Left renal pelvis (tissue), 4 donors: ENCODE measurements at places on chromosomes 16 and 17.

DNA sequence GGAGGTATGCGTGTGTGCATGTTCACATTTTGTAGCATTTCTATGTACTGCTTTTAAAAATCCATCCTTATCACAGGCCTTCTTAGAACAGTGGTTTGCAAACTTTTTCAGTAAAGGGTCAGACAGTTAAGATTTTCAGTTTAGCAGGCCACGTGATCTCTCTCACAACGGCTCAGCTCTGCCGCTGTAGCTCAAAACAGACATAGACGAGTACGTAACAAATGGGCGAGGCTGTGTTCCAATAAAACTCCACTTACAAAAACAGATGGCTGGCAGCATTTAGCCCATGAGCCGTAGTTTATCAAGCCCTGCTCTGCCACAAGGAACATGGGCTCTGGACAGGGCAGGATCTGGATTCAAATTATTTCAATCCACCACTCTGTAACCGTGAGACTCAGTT lies 141.8 kb downstream of the XYLT1 start:
- DNase-seq: no peak

- DNase-seq: no peak
These were observed 8.3 kb upstream of the SPNS3 start for GRCh38 chr17:4425398-4425797.

DNA sequence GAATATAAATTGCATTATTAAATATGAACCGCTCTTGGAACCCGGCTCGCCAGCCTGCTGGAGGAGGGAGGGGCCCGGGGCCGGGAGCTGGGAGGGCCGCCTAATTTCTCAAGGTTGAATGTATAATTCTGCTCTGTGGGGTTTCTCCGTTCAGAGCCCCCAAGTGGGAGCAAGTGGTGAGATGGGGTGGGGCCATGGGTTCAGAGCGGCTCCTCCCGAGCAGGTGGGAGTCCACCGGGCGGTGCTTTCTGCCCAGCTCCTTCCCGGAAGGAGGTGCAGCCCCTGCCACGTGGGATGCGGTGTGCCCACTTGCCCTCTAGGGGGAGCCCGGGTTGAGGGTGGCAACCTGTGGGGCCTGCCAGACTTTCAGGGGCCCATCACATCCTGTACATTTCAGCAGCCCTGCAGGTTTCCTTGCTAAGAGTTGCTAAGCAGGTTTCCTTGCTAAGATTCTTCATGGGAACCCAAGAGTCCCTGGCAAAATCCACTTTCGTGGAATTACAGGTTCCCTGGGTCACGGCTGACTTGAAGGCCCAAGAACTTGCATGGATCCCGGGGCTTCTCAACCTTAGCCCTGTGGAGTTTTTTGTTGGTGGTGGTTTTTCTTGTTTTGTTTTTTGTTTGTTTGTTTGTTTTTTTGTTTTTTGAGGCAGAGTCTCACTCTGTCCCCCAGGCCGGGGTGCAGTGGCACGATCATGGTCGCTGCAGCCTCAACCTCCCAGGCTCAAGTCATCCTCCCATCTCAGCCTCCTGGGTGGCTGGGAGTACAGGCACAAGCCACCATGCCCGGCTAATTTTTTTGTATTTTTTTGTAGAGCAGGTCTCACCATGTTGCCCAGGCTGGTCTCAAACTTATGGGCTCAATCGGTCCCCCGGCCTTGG lies 196.7 kb upstream of the GSE1 start:
- no peak for DNase-seq

DNA sequence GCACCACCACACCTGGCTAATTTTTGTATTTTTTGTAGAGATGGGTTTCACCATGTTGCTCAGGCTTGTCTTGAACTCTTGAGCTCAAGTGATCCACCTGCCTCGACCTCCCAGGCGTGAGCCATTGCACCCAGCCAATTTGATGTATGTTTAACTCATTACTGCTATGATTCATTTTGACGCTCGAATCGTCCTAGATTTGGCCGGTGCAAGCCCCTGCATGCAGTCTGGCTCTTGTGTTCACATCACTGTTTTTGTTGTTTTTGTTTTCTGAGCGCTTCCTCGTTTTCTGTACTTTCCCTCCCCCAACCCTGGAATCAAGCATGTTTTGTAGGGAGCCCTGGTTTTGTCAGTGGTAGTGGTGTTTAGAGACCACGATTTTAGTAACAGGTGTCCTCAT lies 7.8 kb upstream of the DUS1L start:
- no peak for DNase-seq

DNA sequence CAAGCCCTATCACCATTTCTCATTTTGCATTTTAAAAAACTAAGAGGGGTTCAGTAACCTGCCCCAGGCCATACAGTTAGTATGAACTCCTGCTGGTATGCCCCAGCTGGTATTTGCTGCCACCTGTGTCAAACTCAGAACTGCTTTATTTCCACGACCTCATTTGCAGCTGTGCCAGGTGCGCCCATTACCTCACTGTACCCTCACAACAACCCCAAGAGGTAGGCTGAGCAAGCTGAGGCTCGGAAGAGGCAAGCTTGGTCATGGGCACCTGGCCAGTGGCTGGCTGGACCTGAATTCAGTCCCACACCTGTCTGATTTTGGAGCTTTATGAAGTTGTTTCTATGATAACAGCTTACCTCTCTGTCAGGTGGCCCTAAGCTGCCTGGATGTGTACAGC lies 7.6 kb downstream of the EPN2 start:
- no peak for DNase-seq

DNA sequence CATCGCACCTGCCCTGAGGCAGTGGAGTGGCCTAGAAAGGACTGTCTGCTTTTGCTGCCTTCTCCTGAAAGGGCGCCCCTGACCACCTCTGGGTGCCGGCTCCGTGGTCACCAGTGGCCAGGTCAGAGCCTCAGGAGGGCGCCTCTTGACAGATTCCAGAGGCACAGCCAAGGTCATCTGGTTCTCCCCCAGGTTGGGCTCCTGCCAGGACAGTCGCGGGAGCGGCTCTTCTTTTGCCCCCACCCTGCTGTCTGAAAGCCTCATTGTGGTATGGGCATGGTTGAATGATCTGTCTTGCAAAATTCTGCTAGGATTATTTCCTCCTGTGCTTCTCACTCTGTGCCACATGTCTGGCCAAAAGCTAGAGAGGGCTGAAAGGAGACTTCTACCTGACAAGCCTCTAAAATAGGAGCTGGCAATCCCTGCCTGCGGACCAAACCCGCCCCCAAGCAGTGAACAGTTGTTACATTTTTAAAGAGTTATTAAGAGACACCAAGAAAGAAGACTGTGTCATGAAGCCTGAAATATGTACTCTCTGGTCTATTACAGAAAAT lies 82.8 kb downstream of the SNX29 start:
- no peak for DNase-seq

GRCh38 chr17:7478276-7479212 lies 887 bp downstream of the ZBTB4 start:
- DNase-seq: no peak

- no peak for DNase-seq
These were observed 143.9 kb upstream of the HS3ST2 start for GRCh38 chr16:22670044-22670536.

DNA sequence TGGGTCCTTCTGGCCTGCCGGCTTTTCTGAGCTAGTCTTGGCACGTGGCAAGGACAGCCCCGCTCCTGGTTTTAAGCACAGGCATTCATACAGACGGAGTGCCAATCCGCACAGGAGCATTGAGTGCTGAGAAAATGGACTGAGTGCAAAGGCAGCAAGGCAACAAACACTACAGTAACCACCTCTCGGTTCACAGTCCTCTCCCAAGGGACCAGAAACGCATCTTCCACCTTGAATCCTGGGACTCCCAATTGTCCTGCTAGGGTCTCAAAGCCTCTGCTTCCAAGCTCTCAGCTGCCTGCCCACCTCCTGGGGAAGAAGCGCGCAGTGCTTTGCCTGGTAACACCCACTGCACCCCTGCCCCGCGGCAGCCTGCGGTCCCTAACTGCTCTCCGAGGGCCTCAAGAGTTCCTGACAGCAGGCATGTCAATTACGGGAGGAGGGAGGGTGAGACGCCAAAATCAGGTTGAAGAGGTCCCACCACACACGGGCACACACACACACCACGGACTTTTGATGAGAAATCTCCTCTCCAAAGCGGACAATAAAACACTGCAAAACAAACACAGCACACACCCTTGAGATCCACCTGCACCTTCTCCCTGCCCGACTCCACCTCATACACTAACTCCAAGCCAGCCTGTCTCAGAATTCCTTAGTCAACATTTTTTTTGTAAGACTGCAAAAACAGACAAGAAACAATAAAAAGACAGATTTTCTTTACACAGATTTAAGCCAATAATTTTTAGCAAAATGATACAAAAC lies 15.0 kb downstream of the SLC16A3 start:
- no peak for DNase-seq
